Cardiac septum (tissue), 1 donor: ENCODE measurements at places on chromosomes 7 and 10. TPM values are rescaled to one million over a fixed set of nuclear protein-coding genes. Genes with fewer than 3 reads are reported as not detected.

C7orf57 gene
- not detected for total RNA-seq

MMD2 gene
- not detected for total RNA-seq

KCP gene
- total RNA-seq, result 0.35 TPM

OR2A5 gene
- not detected for total RNA-seq

LRRD1 gene
- total RNA-seq, result 0.43 TPM

PRKCQ gene
- 0.24 TPM for total RNA-seq

SFXN4 gene
- 44.0 TPM for total RNA-seq

OR2A1 gene
- total RNA-seq, result 0.19 TPM

UNC5B gene
- total RNA-seq, result 22.4 TPM

PSMA2 gene
- total RNA-seq, result 64.8 TPM

NPS gene
- not detected for total RNA-seq

FRA10AC1 gene
- 21.1 TPM for total RNA-seq

GHITM gene
- total RNA-seq, result 395 TPM

HACD1 gene
- total RNA-seq, result 213 TPM

TFR2 gene
- total RNA-seq, result 0.13 TPM

UCN3 gene
- total RNA-seq, result not detected

COBL gene
- total RNA-seq, result 109 TPM

CCDC7 gene
- total RNA-seq, result 32.5 TPM

RASSF4 gene
- 47.5 TPM for total RNA-seq

HYCC1 gene
- total RNA-seq, result 38.9 TPM

TYSND1 gene
- total RNA-seq, result 5.2 TPM

KCND2 gene
- total RNA-seq, result 0.22 TPM

FAM25C gene
- not detected for total RNA-seq

RNF133 gene
- total RNA-seq, result 0.43 TPM

TRIL gene
- 2.6 TPM for total RNA-seq

CCDC146 gene
- total RNA-seq, result 4.3 TPM

WNT2 gene
- total RNA-seq, result 0.70 TPM

CACNB2 gene
- total RNA-seq, result 20.6 TPM

NYAP1 gene
- total RNA-seq, result 0.22 TPM

CALML5 gene
- not detected for total RNA-seq

AKR1D1 gene
- not detected for total RNA-seq

SHTN1 gene
- total RNA-seq, result 3.0 TPM

RBM33 gene
- total RNA-seq, result 41.4 TPM

ZPBP gene
- total RNA-seq, result not detected

IFIT1B gene
- 0.81 TPM for total RNA-seq

TMEM140 gene
- total RNA-seq, result 15.2 TPM

LAMTOR4 gene
- total RNA-seq, result 89.1 TPM

CLEC5A gene
- total RNA-seq, result 1.6 TPM

TMEM26 gene
- total RNA-seq, result 0.16 TPM

CDNF gene
- 2.3 TPM for total RNA-seq

PLAC9 gene
- total RNA-seq, result 30.4 TPM

LRRC18 gene
- not detected for total RNA-seq
